CD4-positive, alpha-beta T cell treated with Interferon alpha-2 for 1 hour (primary cell): ENCODE measurements at places on chromosomes 2 and 18.

GRCh38 chr18:59012815-59013705 lies 126.6 kb upstream of the SEC11C start:
- no peak for DNase-seq

GRCh38 chr2:131032393-131032836 lies 60.8 kb downstream of the FAM168B start:
- no peak for DNase-seq

DNA sequence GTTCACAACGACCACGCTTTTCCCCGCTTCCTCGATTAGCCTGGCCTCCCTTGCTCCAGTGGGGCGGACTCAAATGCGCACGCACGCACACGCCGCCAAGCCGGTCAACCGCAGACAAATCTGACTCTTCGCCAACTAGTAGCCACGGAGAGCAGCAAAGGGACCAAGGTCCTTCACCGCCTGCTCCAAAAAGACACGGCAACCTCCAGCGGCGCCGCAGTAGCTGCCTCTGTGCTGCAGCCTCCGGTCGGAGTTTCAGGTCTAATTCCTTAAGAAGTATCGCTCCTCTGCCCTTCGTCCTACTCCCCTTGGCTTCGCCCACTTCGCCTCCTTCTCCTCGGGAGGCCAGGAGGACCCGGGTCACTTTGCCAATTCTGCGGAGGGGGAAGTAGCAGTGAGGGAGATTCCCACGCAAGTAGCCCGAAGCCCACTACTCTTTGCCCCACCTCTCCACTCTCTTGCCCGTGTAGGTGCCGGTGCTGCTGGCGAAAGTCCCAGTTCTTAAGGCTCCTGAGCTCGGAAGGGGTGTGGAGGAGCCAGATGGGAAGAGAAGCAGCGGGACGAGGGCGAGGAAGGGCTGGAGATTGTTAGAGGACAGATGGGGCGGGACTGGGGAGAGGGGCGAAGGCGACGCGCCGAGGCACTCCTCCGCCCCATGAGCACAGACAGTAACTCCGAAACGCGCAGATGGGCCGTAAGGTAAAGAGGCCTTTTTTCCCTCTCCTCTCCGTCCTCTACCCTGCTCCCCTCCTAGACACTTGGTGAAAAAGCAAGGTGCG lies 615 bp downstream of the AKAIN1 start:
- no peak for DNase-seq

DNA sequence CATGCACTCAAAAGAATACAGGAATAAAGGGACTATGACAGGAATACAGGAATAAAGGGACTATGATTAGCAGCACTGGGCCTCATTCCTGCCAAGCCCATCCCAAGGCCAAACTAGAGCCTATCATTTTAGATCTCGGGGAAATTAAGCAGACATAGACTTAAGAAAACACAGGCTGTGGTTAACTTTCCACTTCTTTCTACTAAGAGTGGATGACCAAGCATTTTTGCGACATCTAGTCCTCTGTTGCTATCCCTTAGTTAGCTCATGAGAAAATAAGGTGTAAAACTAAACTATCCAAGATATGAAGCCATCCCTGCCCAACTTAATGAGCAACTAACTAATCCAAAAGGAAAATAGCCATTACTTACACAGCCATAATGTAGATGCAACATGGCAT lies 5.9 kb downstream of the LYPD1 start:
- no peak for DNase-seq

DNA sequence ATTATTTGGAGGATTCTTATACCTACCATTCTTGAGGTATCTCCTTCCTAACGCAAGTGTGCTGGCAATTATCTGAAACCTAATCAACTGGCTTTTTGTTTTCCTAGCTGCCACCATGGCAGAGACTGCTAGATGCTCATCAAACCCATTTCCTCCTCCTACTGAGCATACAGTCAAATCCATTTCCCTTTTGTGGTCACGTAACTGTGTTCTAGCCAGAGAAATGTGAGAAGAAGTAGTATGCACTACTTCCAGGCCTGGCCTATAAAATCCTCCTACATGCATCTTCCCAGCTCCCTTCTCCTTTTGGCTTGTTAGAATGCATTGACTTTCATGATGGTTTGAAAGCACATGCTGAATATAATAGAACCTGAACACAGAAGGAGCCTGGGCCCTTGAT lies 494.1 kb upstream of the MEIS1 start:
- no peak for DNase-seq

DNA sequence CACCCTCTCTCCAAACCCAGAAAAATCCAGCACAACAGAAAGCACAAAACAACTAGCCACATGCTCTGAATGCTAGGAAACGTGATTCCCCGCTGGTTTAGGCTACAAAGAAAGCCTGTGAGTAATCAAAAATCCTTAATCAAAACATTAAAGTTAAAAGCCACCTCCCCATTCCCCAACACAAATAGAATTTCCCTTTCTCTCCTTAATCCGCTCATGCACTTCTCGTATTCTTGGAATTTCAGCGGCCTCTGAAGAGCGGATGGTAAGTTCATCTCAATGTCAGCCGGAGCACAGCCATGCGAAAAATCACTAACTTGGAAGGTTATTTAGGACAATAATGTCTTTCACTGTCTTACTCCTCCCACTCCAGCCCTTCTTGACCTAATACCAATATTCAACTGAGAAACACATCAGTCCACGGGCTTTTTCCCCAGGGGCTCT lies 126.7 kb downstream of the OSBPL1A start:
- no peak for DNase-seq

DNA sequence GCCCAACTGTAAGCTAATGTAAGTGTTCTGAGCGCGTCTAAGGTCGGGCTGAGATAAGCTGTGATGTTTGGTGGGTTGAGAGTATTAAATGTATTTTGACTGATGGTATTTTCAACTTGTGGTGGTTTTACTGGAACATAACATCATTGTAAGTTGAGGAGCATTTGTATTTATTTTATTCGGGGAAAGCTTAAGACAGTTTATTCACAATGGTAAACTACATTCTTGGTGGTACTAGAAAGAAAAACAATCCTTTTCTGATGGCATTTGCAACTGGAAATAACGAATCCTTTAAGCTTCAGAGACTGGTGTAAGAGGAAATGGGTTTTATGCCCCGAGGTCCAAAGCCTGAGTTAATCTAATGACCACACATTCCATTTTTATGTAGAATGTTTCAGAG lies 283.3 kb upstream of the NETO1 start:
- no peak for DNase-seq

DNA sequence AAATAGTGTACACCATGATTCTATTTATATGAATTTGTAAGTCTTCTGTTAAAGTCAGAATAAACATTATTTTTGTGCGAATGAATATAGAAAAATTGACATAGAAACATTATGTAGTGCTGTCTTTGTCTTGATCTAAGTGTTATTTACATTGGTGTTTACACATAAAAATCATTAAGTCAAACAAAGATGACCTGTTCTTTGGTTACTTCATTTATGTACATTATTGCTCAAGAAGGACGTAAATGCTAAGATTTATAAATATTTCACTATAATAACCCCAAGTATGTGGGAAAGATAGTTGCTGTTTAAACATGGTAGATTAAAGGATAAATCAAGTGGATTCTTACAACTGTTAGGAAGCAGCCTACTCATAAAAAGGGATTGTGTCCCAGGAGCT lies 536.8 kb upstream of the DSEL start:
- no peak for DNase-seq

- no peak for DNase-seq
These were observed 115.6 kb upstream of the ST6GAL2 start for GRCh38 chr2:107001551-107001950.

- no peak for DNase-seq
These were observed 382.1 kb downstream of the NRXN1 start for GRCh38 chr2:50649626-50650402.

- no peak for DNase-seq
These were observed 199.6 kb downstream of the PRKCE start for GRCh38 chr2:45851111-45851510.

- no peak for DNase-seq
These were observed 67.2 kb downstream of the LCLAT1 start for GRCh38 chr2:30514134-30514847.

GRCh38 chr18:78995740-78996395 lies 16.2 kb downstream of the SALL3 start:
- no peak for DNase-seq

DNA sequence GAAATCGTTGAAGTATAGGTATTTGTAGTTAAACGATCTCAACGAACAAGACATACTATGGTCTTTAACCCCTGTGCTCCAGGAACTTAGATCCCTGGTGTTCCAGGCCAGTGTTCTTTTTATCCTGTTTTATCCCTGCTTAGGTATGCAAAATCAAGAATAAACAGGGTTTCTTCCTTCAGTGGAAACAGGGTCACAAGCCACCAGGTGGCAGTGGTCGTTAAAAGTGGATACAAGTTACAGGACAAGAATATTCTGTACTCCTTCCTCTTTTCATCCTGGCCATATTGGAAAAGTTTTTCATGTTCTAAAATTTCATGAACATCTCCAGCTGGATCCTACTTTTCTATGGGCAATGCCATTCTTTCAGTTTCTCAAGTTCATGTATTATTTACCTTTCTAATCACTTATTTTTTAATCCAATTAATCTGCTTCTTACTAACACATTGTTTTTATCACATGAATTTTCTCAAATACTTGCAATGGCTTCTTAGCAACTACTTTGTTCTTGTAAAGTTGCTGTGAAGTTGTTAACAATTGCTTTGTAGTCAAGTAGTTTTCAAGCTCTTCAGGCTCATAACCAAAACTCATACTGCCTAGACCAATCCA lies 16.4 kb upstream of the HNMT start:
- DNase-seq, result peak; percentile 46

GRCh38 chr2:113215056-113215455 lies 41.3 kb downstream of the PSD4 start:
- DNase-seq, result no peak

DNA sequence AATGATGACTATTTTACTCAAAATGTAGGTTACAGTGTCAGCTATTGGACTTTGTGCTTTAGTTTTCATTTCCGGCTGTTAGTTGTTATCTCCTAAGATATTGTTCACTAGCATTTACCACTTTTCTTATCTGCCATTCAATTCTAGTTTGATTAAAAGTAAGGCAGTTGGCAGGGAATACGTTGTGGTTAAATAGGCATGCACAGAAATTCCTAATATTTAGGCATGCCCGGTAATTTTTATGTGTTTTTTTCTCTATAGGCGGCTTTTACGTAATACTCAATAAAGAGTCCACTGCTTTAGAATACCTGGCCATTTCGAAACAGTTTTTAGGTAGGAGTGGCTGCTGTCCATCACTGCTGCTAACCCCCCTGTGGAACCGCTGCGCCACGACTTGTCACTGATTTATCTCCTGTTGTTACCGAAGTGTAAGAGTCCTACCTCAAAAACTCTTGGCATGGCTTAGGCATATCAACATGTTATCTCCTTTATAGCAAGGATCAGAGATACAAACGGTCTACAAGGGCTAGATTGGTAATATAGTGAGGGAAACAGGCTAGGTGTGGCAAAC lies 39.5 kb downstream of the BABAM2 start:
- DNase-seq, result no peak

- no peak for DNase-seq
These were observed 522.3 kb upstream of the MYT1L start for GRCh38 chr2:2853346-2853745.

GRCh38 chr2:227939271-227940027 lies 68.0 kb downstream of the DAW1 start:
- no peak for DNase-seq

- no peak for DNase-seq
These were observed 66.3 kb downstream of the FARP2 start for GRCh38 chr2:241422350-241422749.

- no peak for DNase-seq
These were observed 209.8 kb upstream of the SH3BP4 start for GRCh38 chr2:234741976-234742375.

GRCh38 chr2:207046724-207047123 lies 107.4 kb downstream of the CPO start:
- peak; percentile 23 for DNase-seq

DNA sequence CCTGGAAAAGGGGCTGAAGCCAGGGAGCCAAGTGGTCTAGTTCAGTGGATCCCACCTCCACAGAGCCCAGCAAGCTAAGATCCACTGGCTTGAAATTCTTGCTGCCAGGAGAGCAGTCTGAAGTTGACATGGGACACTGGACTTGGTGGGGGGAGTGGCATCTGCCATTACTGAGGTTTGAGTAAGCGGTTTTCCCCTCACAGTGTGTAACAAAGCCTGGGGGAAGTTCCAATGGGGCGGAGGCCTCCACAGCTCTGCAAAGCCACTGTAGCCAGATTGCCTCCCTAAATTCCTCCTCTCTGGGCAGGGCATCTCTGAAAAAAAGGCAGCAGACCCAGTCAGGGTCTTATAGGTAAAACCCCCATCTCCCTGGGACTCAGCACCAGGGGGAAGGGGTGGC lies 144.4 kb downstream of the PTPRM start:
- no peak for DNase-seq

GRCh38 chr2:10835052-10835970 lies 22.7 kb upstream of the PDIA6 start:
- peak; percentile 60 for DNase-seq

- DNase-seq, result no peak
These were observed 1234.3 kb upstream of the DDX18 start for GRCh38 chr2:116580209-116580608.

DNA sequence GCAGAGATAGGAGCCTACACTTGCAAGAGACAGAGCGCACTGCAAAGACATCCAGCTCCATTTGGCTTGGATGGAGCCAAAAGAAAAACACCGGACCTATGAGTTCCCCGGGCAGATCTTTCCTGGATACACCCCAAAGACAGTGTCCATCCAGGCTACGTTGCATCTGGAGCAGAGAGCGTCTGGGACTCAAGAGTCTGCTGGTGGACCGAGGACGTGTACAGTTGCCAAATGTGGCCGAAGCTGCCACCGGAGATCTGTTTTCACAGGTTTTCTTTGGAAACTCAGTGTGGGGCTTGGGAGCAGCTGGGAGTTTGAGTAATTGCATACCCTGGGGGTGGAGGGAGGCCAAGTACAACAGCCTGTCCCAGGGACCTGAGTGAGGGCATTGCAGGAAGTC lies 192.3 kb upstream of the OSR1 start:
- DNase-seq, result no peak

- DNase-seq, result no peak
These were observed 299.4 kb downstream of the ZNF521 start for GRCh38 chr18:25052511-25052921.

- DNase-seq, result no peak
These were observed 299.0 kb downstream of the NDUFA10 start for GRCh38 chr2:239726091-239726591.

GRCh38 chr2:62505109-62505749 lies 766 bp downstream of the TMEM17 start:
- no peak for DNase-seq
